ENCODE measurements at places on chromosomes 2 and 18.

DNA sequence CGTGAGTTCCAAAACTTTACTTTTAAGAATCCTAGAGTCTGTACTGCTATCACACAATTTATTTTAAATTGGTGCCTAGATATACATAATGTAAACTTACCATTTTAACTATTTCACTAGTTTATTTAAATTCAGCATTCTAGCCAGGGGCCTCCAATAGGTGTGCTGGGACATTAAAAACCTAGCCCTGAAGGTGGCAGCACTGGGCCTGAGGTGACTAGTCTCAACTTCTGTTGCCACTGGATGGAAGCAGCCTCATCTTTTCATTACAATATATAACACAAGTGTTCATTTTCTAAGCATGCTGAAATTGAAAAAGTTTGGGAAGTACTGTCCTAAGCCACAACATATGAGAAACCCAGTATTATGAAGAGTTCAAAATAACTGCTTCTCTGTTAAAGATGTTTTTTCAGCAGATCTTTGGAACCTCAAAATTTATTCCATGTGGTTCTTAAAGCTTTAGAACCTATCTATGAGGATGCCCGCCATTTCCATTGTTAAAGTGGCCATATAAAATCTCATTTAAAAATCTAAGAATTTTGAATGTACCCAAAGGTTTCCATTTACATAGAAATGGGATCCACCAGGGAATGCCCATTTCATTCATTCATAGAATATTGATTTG, 2.9 kb upstream of the RBBP8 start:
- peak; percentile 47 for DNase-seq

DNA sequence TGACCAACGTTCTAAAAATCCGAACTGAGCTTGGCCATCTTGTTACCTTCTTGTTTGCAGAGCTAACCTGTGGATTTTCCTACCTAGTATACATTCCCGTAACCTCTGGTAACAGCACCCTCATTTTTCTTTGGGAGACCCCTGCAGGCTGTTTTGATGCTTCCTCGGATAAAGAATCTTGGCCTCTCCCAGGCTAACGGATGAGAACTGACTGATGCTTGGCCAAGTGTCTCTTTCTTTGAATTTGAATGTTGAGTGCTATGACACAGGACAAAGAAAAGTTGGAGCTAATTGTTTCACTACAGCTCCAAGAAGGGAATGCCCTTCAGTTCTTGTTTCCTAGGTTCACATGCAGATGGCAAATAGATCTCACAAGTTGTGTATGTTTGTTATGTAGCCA, 19.3 kb upstream of the CAVIN2 start:
- no peak for DNase-seq

DNA sequence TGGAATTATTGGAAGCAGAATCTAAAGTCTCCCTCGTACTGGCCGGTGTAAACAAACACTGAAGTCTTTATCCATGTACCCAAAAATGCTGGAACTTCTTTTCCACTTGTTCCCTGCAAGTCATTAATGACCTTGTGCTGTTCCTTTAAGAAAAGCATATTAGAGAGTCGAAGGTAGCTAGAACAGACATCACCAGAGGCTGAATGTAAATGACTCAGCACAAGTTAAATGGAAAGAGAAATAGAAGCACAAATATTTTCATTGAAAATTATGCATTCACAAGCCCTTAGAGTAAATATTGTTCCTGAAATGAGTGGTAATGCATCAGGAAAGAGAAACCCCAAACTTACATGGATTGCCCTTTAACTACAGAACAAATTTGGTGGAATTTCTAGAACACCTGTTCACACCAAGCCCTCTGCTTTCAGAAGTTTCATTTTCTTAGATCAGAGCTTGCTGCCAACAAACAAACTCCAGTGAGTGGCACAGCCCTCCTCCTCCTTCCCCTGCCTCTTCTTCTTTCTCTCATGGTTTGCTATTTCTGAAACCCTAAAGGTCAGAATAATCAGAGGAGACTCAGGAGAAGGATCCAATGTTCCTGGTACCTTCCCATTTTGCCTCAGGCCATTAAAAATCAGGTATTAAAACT, 264.3 kb downstream of the TXNL1 start:
- DNase-seq, result no peak

DNA sequence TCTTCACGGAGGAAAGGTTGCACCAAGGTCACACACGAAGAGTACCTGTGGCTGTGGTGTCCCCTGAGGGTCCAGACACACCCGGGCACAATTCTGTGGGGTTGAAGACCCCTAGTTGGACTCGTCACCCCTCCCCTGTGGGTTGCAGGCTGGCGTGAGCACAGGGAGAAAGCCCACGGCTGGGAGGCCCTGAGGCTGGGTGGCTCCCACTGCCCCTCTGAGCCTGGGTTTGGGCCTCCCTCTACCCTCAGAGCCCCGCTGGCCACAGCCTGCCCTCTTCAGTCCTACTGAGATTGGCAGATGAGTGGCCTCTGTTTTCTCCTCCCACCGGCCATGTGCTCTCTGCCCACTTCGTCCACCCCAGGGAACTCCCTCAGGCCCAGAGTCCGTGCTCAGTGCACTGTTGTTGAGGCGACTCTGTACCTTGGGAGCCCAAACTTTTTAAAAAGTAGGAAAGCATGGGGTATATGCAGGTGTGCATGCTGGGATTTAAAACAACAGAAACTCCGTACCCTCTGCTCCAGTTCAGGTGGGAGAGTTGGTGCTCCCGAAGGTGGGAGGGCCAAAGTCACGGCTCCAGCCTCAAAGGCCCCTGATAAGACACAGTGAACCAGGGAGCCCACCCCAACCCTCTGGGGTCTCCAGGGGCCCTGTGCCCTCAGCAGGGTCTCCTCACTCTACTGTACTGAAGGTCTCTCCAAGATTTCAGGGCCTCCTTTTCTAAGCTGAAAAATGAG, 19.1 kb downstream of the RAMP1 start:
- no peak for DNase-seq

DNA sequence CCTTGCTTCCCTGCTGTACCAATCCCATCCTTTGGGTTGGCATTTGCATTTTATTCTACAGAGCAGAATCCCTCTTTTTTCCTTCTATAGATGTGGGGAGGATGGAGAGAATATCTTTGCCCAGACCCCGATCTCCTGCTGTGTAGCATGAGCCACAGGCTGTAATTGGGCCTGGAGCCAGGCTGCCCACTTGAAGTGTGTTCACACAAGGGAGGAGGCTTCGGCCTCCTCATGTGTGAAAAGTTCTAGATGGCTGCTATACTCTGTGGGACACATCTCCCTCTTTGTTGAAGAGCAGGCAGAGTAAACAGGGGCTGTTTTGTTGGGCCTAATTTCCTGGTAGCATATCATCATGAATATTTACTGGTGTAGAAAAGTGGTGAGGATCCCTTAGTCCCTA, 126.3 kb downstream of the XRCC5 start:
- DNase-seq, result no peak

- DNase-seq, result no peak
Measured at GRCh38 chr2:160632084-160632975, 138.7 kb upstream of the RBMS1 start.

GRCh38 chr2:164816900-164817299, 24.7 kb downstream of the COBLL1 start:
- no peak for DNase-seq
